ENCODE measurements at places on chromosomes 7 and 10.
A peak's percentile ranks its signal among the peaks of the same experiment; 100 is the strongest.

GRCh38 chr10:35379226-35380137, 43.2 kb downstream of the CCNY start:
- peak overlapping the region; percentile 80 for H3K4me3 ChIP-seq
- peaks cover 15% of the 10 kb centered on the region for H3K36me3 ChIP-seq
- peaks cover 82% of the 10 kb centered on the region for H3K4me1 ChIP-seq
- peak overlapping the region; percentile 99 for H3K27ac ChIP-seq
- H3K27me3 ChIP-seq: peaks cover 15% of the 10 kb centered on the region

GRCh38 chr7:36119005-36119706, 33.9 kb upstream of the EEPD1 start:
- no peak overlapping the region for H3K4me3 ChIP-seq
- no peaks in the 10 kb centered on the region for H3K36me3 ChIP-seq
- no peak overlapping the region for H3K27ac ChIP-seq
- H3K4me1 ChIP-seq: no peaks in the 10 kb centered on the region
- DNase-seq: no peak

DNA sequence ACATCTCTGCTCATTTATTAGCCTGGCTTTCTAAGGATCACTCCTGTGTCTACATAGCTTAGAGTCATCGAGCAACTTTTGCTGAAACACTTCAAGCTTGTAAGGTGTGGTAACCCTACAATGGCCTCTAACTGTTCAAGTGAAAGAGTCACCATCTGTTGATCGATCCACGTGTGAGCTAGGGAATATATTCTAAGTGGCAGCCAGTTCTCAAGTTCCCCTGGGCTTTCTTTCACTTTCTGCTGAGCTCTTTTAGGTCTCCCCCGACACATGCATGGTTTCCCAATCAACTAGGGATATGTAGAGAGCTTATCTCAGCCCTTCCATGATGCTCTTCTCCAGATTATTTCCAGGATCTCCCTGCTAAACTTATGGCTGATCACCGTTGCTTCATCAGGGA, 15.5 kb downstream of the AOAH start:
- H3K4me3 ChIP-seq: no peak overlapping the region
- H3K36me3 ChIP-seq: no peaks in the 10 kb centered on the region
- H3K27me3 ChIP-seq: peaks cover 2% of the 10 kb centered on the region
- H3K4me1 ChIP-seq: no peaks in the 10 kb centered on the region
- DNase-seq: no peak

- no peaks in the 10 kb centered on the region for H3K4me1 ChIP-seq
- no peak for DNase-seq
- H3K36me3 ChIP-seq: peaks cover 8% of the 10 kb centered on the region
Observed at GRCh38 chr7:116999311-116999710, 46.0 kb downstream of the ST7 start.

All from endothelial cell (in vitro differentiated cells).